ENCODE measurements at places on chromosomes 11 and 22. TPM values are rescaled to one million over a fixed set of nuclear protein-coding genes. Genes with fewer than 3 reads are reported as not detected.

DNA sequence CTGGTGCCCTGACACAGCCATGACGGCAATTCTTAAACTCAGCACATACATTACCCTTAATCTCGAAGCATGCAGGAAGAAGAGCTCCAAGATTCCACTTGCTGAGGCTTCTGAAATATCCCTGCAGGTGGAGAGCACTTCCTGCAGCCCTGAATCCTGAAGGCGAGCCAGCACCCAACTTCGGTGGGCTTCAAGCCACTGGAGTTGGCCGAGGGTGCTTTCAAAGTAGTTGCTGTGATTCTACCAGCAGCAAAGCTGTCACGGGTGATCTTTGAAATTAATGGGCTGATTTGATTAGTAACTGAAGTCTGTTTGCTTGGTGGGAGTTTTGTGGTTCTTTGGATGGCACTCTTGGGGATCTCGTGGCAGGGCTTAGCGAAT is 9.0 kb upstream of the FTH1 start:
- no peak overlapping the region for H3K4me3 ChIP-seq
- no peak for DNase-seq
- H3K27me3 ChIP-seq: no peaks in the 10 kb centered on the region
- peak overlapping the region; percentile 61 for H3K27ac ChIP-seq

Gene KCNK4
- total RNA-seq: not detected

Gene HBG2
- not detected for total RNA-seq

GRCh38 chr11:61955422-61956135 is 5.4 kb downstream of the BEST1 start:
- H3K36me3 ChIP-seq: peaks cover 2% of the 10 kb centered on the region
- no peak for DNase-seq
- H3K27ac ChIP-seq: no peak overlapping the region
- peaks cover 24% of the 10 kb centered on the region for H3K27me3 ChIP-seq

GRCh38 chr11:83472806-83473205 is 186.6 kb upstream of the CCDC90B start:
- no peaks in the 10 kb centered on the region for H3K36me3 ChIP-seq
- H3K27me3 ChIP-seq: peaks cover 6% of the 10 kb centered on the region
- no peak overlapping the region for H3K27ac ChIP-seq

Gene SNX15
- 33.0 TPM for total RNA-seq

GRCh38 chr11:75543806-75544205 is 18.1 kb upstream of the GDPD5 start:
- no peak overlapping the region for H3K4me3 ChIP-seq
- H3K36me3 ChIP-seq: no peaks in the 10 kb centered on the region
- H3K27me3 ChIP-seq: no peaks in the 10 kb centered on the region

DNA sequence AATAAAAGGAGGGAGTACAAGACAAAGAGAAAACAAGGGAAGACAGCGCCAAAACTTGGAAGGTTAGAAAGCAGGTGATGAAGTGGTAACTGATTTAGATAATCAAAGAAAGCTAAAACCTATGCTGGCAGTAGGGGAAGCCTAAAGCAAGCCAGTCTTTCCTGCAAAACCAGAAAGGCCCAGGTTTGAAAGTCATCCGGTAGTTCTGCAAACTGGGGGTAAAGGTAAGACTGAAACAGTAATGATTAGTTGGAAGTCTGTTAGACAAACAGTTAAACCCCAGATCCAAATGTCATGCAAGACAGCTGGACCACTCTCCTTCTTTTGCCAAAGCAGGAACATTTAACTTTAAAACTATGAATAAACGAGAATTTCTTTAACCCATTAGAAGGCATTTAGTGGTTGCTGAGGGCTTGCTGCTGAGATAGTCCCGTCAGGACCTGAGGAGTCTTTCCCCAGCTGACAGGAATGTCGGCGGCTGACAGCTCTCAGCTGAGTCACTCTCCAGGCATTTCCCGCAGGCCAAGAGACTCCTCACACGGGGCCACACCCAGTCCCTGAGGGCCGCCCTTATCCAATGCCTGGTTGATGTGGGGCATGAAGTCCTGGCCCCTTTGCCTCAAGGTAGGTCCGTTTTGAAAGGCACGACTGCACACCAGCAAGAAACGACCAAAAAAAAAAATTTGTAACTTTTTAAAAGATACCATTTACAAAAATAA is 36.3 kb upstream of the CFAP300 start:
- peaks cover 12% of the 10 kb centered on the region for H3K27me3 ChIP-seq
- H3K4me3 ChIP-seq: no peak overlapping the region
- H3K27ac ChIP-seq: no peak overlapping the region

GRCh38 chr11:9568854-9569587 is 4.4 kb upstream of the WEE1 start:
- H3K27ac ChIP-seq: peak overlapping the region; percentile 99
- no peaks in the 10 kb centered on the region for H3K36me3 ChIP-seq
- peaks cover 62% of the 10 kb centered on the region for H3K4me1 ChIP-seq
- DNase-seq: peak; percentile 41
- H3K4me3 ChIP-seq: peak overlapping the region; percentile 48

Gene MYOD1
- total RNA-seq: not detected

DNA sequence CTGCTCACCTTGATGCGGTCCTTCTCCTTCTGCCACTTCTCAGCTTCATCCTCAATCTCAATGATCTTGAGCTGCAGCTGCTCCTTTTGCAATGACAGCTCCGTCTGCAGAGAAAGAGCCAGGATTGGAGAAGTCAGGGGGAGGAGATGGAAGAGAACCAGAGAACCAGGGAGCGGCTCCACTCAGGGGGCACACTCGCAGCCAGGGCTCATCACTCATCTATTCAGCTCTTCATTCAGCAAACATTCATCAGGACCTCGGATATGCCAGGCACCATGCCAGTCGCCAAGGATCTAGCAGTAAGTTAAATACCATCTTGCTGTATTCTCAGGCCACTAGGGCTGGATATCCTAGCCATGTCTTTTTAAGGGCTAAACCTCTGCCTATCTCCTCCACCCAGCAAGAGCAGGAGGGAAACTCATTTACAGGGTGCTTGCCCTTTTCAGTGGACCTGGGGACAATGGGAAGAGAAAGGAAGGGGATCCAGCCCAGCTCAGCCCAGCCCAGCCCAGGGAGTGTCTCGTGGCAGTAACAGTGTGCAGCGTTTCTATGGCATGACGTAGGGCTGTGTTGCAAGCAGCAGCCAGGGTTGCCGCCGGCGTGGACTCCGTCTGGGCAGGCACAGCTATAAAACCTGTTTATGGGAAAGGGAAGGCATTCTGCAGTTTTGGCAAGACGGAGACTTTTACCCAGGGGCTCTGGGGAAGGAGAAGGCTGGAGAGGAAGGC is 9.4 kb downstream of the TRIM29 start:
- H3K4me1 ChIP-seq: no peaks in the 10 kb centered on the region
- peaks cover 40% of the 10 kb centered on the region for H3K27me3 ChIP-seq
- no peaks in the 10 kb centered on the region for H3K36me3 ChIP-seq
- DNase-seq: no peak

GRCh38 chr11:33018840-33019239 is 3.2 kb downstream of the DEPDC7 start:
- no peaks in the 10 kb centered on the region for H3K36me3 ChIP-seq
- peaks cover 36% of the 10 kb centered on the region for H3K27me3 ChIP-seq
- H3K27ac ChIP-seq: no peak overlapping the region
- no peak overlapping the region for H3K4me3 ChIP-seq

Measured in progenitor cell of endocrine pancreas (in vitro differentiated cells).